ENCODE measurements at places on chromosomes 16 and 17.

DNA sequence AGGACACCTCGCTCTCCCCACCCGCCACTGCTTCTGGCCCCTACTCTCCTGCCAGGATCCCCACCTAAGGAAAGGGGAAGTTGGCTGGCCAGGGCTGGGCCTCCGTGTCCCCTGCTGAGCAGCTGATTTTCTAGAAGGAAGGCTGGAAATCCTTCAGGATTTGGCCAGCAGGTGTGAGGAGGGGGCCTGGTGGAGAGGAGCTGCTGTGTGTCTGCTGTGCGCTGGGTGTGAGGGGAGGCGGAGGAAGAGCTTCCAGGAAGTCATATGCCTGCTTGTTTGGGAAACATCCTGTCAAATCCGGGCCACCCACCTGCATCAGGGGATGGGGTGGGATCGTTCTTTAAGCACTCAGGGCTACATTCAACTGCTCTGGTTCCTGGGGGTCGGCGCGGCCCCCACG, 28.6 kb downstream of the TPSG1 start:
- DNase-seq: no peak

- DNase-seq: no peak
These were observed 3.1 kb downstream of the GAA start for GRCh38 chr17:80104321-80104955.

GRCh38 chr17:43020030-43020621, 2.1 kb downstream of the VAT1 start:
- no peak for DNase-seq

GRCh38 chr17:82092094-82092586, 5.9 kb downstream of the FASN start:
- DNase-seq: no peak

- DNase-seq: no peak
These were observed 493 bp upstream of the PDE6G start for GRCh38 chr17:81656835-81657234.

DNA sequence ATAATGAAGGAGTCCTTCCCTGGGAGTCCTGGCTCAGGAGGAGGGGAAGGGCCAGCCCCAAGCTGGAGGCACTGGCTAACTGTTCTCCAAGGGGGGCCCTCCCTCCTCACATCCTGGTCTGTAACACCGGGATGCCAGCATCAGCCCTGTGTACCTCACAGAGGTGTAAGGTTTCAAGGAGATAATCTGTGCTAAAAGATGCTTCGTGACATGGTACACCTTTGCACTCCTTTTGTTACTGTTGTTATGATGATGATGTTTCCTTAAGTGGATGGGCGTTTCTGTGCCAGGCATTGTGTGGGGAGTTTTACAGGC, 236.7 kb upstream of the TNRC6C start:
- no peak for DNase-seq

- DNase-seq: no peak
These were observed 130.8 kb upstream of the EEF2KMT start for GRCh38 chr16:5228369-5228768.

GRCh38 chr17:61150686-61151299, 248.8 kb upstream of the TBX2 start:
- no peak for DNase-seq

DNA sequence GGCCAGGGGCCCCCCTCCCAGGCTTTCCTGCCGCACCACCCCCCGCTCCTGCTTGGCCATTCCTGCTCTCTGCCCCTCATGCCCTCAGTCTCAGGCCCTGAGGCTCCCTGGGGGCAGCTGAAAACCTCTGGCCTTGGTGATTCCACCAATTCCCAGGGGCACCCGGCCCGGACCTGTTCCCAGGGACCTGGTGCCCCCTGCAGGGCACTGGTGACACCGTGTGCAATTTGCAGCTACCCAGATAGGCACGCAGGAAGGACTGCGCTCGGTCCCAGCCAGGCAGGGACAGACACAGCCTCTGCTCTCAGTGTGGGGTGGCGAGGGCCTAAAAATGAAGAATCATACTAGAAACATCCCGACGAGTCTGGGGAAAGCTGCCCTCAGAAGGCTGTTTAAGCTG, 13.4 kb downstream of the WFDC1 start:
- DNase-seq: no peak

DNA sequence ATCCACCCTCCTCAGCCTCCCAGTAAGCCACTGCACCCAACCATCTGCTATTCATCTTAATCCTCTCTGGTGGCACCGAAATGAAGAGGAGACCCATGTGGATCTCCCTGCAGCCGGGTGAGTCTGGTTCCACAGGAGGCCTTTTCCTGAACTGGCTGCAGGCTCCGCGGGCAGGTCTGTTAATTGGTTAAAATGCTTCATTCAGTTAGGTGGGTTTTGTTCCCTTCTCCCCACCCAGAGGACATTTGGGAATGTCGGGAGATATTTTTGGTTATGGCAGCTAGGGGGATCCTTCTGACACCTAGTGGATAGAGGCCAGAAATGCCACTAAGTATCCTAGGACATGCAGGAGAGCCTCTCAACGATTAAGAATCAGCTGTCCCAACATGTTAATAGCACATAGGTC, 16.7 kb downstream of the C16orf54 start:
- DNase-seq: peak; percentile 45

DNA sequence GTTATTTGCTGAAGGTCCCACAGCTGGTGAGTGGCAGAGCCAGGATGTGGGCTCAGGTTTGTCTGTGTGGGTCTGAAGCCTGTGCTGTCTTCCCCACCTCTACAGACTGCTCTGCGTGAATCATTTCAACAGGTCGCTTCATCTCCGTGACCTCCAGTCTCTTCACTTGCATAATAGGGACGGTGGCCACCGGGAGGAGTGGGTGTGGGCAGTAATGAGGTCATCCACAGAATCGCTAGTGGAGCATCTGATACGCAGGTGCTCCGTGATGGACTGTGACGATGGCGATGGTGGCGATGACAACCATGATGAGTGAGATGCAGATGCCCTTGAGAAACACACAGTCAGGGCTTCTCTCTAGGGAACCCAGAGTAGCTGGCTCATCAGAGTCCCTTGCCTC, 120.2 kb downstream of the RAP1GAP2 start:
- no peak for DNase-seq

DNA sequence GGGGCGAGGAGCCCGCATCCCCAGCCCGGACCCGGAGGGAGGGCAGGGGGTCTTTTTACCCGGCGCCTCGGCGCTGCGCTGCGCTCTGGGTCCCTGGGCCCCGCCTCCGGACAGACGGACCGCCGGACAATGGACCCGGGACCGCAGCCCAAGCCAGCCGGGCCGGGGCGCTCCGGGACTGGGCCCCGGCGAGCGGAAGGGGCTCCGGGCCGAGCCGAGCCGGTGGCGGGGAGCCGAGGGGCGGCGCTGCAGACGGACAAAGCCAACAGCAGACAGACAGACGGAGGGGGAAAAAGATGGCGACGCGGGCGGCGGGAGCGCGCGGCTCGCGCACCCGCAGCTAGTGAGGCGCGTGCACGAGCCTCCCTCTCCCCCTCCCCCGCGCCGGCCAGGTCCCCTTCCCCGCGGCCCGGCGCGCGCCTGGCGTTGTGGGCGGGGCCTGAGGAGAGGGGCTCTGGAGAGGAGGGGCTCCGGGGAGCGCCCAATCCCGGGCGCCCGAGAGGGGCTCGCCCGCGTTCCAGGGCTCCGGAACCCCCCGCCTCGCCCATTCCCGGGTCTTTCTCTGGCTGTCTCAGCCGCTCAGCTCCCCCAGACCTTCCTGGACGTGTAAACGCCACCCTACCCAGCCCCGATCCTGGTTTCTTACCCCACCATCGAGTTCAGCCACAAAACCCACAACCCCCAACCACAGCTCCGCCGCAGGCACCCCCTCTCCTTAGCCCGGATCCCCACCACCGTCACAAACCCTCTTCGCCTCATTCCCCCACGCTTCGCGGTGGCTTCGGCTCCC, at the start of gene ZNF821:
Gene ZNF821 (minus strand): TSS at position 334 of the 790 bp plus-strand sequence. CDS start 4,236 bp downstream, outside the sequence.
- peak; percentile 67 for DNase-seq

DNA sequence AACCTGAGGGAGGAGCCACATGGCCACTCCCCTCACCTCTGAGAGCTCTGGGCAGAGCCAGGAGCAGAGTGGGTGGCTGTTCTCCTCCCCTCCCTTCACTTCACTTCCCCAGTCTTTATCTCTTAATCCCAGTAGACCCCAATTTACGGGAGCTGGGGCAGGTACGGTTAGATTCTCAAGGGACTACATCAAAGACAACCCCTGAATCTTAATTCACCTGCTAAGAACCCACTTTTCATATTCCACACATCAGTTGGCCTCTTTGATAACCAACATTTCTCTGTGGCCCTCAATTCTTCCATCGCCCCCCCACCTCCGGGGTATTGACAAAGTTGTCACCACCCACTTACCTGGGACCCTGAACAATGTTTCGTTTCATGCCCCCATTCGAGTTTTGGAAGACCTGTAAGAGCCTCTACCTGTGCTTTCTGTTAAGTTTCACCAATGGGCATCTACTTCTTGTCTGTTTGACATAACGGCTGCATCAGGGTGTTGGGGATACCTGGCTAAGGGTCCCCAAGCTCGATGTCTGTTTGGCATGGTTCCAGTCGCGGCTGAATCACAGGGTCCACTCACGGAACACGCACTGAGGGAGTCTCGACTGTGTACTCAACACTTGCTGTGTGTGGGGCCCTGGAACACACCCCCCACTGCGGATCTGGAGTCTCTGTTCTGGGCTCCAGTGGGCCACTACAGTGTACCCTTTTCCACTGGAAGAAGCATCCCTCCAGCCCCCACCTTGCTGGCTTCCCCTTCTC, 27.8 kb downstream of the SLC38A8 start:
- no peak for DNase-seq

DNA sequence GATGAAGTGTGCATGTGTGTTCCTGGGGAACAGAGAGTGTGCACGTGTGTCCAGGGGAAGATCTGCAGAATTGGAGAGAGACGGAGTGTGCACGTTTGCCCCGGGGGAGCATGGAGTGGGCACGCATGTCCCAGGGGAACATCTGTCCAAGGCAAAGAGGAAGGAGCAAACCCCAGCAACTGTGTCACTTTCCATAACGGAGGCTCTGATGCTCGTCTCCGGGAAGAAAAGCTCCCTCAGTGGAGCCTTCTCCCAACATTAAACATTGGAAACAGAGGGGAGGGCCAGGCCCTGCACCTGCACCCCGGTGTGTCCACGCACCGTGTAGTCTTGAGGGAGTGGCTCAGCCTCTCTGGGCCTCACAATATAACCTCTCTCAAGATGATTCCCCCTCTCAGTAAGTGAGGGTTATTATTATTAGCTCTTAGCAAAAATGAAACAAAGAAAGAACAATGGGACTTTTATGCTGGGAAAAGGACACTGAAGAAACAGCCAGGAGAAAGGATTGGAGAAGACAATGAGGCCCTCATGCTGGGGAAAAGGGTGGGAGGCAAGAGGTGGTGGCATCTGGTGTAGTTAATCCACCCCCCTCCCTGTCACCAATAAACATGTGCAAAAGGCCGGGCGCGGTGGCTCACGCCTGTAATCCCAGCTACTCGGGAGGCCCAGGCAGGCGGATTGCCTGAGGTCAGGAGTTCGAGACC, 7.6 kb downstream of the RAB40B start:
- no peak for DNase-seq

DNA sequence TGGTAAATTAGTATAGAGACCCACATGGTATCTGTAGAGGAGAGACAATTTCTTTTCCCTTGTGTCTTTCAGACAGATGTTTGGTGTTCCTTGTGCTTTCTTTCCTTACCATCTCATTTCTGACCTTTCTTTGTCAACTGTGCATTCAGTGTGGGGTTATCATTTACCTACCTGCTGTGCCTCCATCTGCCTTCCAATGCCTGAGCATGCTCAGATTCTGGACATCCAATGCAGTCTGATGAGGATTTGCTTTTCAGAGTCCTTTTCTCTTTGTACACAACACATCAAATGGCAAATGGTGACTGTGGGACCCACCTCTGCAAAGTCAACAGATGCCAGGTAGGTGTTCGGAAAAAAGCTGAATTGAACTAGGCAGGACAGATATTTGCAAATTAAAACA, 364.8 kb downstream of the CA10 start:
- DNase-seq: no peak

- no peak for DNase-seq
These were observed 120.7 kb upstream of the MAF start for GRCh38 chr16:79721270-79721669.

DNA sequence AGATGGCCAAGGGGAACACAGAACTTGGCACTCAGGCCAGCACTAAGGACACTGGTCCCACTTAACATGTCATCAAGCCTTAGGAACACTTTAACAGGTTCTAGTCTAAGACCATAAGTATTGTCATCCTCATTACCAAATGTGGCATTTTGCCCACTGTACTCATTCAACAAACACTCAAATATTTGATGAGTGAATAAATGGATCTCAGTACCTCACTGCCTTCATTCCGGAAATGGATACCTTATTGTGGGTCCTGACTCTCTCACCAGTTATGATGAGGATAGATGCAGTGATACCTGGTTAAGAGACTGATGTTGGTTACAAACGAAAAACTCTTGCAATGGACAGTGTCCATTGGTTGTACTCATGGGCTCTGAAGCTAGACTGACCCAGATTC, 455.2 kb upstream of the DYNLRB2 start:
- no peak for DNase-seq

DNA sequence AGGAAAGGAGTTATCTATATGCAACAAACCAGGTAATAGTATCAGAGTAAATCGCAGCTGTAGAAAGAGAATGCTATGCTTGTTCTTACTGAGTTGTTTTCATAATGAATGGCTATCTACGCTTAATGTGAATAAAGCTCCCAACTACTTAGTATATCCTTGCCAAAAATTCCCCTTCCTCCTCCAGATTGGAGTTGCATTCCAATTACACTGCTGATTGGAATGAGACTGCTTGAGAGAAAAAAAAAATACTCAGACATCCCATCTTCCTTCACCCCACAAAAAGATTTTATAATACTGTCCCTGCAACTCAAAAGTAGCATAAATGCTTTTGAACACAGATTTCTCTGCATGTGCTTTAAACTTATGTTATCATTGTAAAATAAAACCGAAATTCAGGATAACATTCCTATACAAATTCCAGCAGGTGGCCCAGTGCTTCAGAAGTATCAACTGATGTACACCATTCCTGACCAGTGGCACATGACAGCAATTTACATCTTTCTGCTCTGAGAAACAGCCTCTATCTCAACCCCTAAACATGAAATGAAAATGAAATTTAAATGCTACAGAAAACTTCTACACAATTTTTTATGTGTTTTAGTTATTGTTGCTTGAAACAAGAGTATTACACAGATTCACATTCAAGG, 47.0 kb downstream of the SMURF2 start:
- no peak for DNase-seq

DNA sequence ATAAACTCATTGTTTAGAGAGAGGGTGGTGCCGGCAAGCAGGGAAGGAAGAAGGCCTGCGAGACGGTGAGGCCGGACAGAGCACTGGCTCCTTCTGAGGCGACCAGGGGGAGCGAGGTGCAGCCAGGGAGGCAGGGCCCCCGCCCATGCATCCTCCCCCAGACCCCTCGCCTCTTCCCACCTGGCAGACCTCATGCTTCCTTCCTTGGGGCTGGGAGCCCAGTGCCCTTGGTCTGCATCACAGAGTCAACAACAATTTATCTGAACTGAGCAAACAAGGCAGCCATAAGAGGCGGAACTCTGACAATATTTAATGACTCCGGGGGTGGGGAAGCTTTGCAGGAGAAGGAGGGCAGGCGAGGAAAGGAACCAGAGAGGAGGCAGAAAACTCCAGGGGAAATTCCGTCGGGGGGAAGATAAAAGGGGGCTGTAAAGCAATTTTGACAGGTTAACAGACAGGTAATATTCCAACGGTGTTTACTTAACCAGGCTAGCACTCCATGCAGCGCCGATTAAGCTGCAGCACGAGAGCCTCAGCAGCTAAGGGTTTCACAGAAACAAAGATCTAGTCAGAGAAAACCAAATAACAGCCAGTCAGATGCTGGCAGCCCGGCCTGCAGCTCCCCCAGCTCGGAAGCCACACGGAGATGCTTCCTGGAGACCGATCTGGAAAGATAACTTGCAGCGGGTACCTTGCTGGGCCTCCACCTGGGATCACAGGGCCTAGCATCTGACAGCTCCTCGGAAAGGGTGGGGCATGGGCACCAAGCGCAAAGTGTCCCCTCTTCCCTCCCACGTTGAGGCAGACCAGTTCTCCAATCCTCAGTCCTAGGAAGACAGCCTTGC, 398.2 kb downstream of the SOX9 start:
- DNase-seq: no peak
